ENCODE measurements at places on chromosomes 7 and 10.

- no peak for DNase-seq
These were observed 49.0 kb upstream of the TOMM7 start for GRCh38 chr7:22871661-22872060.

DNA sequence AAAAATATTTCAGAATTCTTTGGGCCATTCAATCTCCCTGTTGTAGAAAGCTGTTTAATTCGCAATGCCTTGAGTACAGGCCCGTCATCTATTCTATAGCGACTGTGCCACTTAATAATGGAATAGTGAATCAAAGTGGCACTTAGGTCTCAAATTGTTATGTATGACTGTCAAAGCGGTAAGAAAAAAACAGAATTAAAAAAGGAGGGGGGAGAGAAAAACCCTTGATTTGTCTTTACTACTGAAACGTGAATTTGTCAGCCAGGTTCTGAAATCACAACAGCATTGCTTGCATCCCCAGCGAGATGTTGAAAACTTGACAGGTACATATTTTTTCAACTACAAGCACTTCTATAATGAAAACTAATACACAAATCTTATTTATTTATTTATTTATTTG, 320.9 kb downstream of the TFEC start:
- DNase-seq: no peak

GRCh38 chr7:44775383-44776107, 20.9 kb upstream of the PPIA start:
- no peak for DNase-seq

DNA sequence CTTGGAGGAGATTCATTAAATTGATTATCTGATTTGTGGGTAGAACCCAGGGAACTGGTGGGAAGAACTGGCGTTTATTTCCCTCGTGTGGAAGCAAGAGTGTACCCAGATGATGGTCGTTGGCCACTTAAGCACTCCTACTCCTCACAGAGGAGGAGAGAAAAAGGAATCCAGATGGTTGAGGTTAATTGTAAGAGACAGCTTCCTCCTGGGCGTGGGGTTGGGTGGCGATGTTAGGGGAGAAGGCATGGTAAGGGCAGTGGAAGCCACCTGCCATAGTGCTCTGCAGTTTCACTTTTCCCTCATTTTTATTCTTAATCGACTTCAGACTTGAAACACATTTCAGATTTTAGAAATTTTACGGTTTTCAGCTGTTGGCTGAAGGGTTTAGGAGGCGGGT, 104.1 kb downstream of the DOCK1 start:
- peak; percentile 3 for DNase-seq

GRCh38 chr7:129073738-129074137, 18.8 kb upstream of the TNPO3 start:
- DNase-seq: no peak

DNA sequence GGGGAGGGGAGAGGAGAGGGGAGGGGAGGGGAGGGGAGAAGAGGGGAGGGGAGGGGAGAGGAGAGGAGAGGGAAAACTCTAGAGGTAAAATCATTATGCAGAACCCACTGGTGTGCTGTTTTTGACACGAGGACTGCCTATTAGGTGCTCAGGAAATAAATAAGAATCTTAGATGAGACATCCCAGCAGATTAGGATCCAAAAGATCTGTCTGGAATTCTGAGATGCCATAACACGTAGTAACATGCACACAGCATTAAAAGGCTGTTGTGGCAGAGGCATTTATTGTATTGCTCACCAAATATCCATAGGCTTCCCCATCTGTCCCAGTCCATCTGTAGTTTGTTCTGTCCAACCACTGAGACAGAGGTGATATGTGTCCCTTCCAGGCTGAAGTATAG, 40.8 kb upstream of the KMT2E start:
- DNase-seq: peak; percentile 61

GRCh38 chr10:13740461-13740860, 153.7 kb downstream of the PRPF18 start:
- DNase-seq: no peak

- no peak for DNase-seq
These were observed 458.1 kb downstream of the HTR7 start for GRCh38 chr10:90399782-90400181.

DNA sequence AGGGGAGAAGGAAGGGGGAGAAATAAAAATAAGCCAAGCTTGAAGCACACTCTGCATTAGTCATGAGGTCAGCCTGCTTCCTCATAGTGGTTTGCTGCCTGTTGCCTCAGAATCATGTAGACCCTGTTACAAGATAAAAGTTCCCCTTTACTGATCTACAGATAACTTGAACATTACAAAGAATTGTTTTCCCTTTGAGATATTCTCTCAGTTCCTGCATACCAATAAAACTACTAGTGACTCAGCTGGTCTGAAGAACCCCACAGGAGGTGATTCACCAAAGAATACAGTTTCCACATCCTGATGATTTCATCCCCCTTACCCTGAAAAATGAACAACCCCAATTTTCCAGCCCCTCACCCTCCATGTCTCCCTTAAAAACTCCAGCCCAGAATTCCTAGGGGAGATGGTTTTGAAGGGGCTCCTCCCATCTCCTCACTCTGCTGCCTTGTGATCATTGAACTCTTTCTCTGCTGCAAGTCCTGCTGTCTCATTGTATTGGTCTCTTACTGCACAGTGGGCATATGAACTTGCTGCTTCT, 31.5 kb upstream of the NRP1 start:
- DNase-seq: no peak

- no peak for DNase-seq
These were observed 435.8 kb upstream of the MGMT start for GRCh38 chr10:129030996-129031843.

DNA sequence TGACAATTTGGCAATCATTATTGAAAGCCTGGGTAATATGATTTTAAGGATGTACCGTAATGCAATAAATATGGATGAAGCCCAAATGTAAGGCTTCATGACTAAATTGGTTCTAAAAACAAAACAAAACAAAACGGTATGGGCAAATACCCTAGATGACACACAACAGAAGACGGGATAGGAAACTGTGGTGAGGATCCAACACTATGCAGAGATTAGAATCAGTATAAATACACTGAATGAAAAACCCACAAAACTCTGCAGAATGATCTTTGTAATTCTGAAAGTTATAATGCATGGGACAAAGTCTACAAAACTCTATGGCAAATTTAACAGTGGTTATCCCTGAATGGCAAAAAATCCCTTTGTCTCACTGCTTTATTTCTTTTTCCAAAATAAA, 57.6 kb downstream of the MALSU1 start:
- DNase-seq: no peak

DNA sequence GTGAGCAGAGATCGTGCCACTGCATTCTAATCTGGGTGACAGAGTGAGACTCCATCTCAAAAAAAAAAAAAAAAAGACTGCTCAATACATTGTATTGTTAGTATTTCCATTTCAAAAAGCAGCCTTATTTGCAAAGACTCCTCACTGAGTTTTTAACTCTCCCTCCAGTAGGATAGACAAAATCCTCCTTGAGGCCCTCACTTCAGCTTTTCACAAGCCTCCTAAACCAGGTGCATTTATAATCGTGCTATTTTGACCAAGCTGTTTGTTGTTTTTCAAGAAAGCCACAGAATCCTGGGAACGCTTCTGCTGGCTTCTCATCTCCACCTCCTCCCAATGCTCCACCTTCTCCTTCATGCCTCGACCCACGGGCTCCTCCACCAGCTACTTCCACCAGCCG, 6.3 kb upstream of the DDIT4 start:
- DNase-seq: no peak

DNA sequence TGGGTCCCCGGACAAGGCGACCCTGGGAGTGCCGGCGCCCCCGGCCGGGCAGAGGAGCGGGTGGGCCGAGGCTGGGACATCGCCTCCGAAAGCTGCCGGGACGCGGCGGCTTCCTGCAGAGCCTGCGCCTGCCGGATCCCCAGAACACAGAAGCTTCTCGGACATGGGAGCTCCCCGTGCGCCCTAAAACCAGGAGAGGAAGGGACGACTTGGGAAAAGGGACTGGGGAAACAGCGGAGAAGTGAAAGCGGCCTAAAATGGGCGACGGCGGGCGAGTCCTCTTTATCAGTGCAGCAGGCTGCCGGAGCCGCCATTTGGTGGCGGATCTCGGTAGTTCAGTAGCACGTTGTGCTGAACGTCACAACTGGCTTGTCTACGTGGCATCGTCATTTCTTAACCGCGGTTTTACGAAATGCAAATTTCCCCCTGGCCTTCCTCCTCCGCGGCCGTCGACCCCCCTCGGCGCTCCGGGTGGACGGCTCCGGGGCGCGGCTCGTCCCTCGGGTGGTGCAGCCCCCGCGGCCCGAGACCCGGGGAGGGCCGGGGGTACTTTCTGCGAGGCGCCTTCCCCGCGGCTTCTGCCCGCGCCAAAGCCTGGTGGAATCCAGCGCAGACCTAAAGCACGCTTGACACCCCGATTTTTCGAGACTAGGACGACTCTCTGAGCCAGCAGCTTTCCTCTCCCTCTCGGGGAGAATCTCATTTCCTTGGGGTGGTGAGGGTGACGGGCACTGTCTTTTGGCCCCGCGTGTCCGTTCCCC, 9.9 kb upstream of the SPAG6 start:
- no peak for DNase-seq

GRCh38 chr10:121245754-121246153, 352.5 kb downstream of the FGFR2 start:
- DNase-seq: no peak

- DNase-seq: no peak
These were observed 12.4 kb upstream of the HOXA2 start for GRCh38 chr7:27114881-27115220.
